ENCODE measurements at places on chromosomes 2 and 18. TPM values are rescaled to one million over a fixed set of nuclear protein-coding genes. Genes with fewer than 3 reads are reported as not detected.

GRCh38 chr2:14511541-14511940 is 121.0 kb upstream of the LRATD1 start:
- DNase-seq: no peak

HOXD13 gene
- total RNA-seq: 32.7 TPM

DNA sequence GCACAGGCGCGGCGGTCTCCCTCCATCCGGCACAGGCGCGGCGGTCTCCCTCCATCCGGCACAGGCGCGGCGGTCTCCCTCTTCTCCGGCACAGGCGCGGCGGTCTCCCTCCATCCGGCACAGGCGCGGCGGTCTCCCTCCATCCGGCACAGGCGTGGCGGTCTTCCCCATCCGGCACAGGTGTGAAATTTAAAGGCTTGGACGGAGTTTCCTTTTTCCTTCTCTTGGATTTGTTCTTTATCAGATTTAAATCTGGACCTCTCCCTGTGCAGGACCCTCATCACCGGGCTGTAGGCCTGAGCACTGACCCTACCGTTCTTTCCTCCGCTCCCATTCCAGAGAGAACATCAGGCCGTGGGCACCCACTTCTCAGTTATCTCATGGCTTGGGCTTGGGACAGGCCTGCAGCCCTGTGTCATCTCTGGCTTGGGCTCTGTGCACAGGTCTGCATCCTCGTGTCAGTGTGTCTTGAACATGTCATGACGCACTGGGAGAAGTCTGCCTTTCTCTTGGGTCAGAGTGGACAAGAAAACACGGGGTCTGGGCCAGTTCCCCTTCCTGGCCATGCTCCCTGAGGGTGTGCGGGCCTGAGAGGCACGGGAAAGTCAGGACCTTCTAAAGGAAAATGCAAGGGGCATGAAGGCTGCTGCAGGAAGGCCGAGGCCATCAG is 53.9 kb upstream of the PXDN start:
- DNase-seq: no peak

- no peak for DNase-seq
These were observed 348.5 kb downstream of the EN1 start for GRCh38 chr2:118498943-118499342.

SIX3 gene
- total RNA-seq: 0.59 TPM

PRKAG3 gene
- total RNA-seq: not detected

All from A673 (cell line).